Smooth muscle cell of the pulmonary artery (primary cell): ENCODE measurements at places on chromosomes 2 and 18. TPM values are rescaled to one million over a fixed set of nuclear protein-coding genes. Genes with fewer than 3 reads are reported as not detected.

The GPC1 gene
- total RNA-seq: 150 and 191 TPM in 2 replicates

The AQP4 gene
- not detected in 2 replicates for total RNA-seq

The DRC1 gene
- total RNA-seq: 0.07 TPM in 1 of 2 replicates, not detected in the other

The ASB18 gene
- total RNA-seq: not detected in 2 replicates

The EVX2 gene
- total RNA-seq: not detected in 2 replicates

The ANO7 gene
- total RNA-seq: 1.0 and 1.7 TPM in 2 replicates

The PRKAG3 gene
- total RNA-seq: 0.10 and 0.52 TPM in 2 replicates

The HNRNPLL gene
- 34.0 and 40.3 TPM in 2 replicates for total RNA-seq

The CHRNG gene
- not detected in 2 replicates for total RNA-seq

The BCL11A gene
- 0.20 and 0.59 TPM in 2 replicates for total RNA-seq

The PLGLB1 gene
- 0.33 and 0.40 TPM in 2 replicates for total RNA-seq

The TACR1 gene
- total RNA-seq: 0.26 and 0.73 TPM in 2 replicates

The SOWAHC gene
- total RNA-seq: 13.1 and 22.6 TPM in 2 replicates

The PCBP1 gene
- 87.6 and 104 TPM in 2 replicates for total RNA-seq

The DUSP28 gene
- 2.4 TPM in 2 replicates for total RNA-seq

The POTEJ gene
- not detected in 2 replicates for total RNA-seq

The LBX2 gene
- 0.59 and 4.5 TPM in 2 replicates for total RNA-seq

The LTBP1 gene
- 565 and 1,048 TPM in 2 replicates for total RNA-seq

The MYCN gene
- total RNA-seq: 0.07 TPM in 1 of 2 replicates, not detected in the other

The UGT1A9 gene
- not detected in 2 replicates for total RNA-seq

The GAL3ST2 gene
- 0.33 and 0.46 TPM in 2 replicates for total RNA-seq

The TEKT4 gene
- not detected in 2 replicates for total RNA-seq

The SNED1 gene
- total RNA-seq: 35.9 and 62.5 TPM in 2 replicates

The GPR45 gene
- not detected in 2 replicates for total RNA-seq

The UGT1A6 gene
- 0.10 TPM in 1 of 2 replicates, not detected in the other for total RNA-seq

The ECEL1 gene
- 0.52 TPM in 1 of 2 replicates, not detected in the other for total RNA-seq

The SLC5A7 gene
- total RNA-seq: not detected in 2 replicates

The CDK15 gene
- 0.52 and 1.5 TPM in 2 replicates for total RNA-seq

The DSG4 gene
- total RNA-seq: not detected in 2 replicates

The ANKRD30B gene
- total RNA-seq: 0.73 and 1.4 TPM in 2 replicates

The CNRIP1 gene
- total RNA-seq: 20.5 and 21.6 TPM in 2 replicates

The REG3A gene
- total RNA-seq: not detected in 2 replicates

The MROH2A gene
- total RNA-seq: not detected in 2 replicates

The KRCC1 gene
- total RNA-seq: 16.2 and 19.9 TPM in 2 replicates

The NPAS2 gene
- total RNA-seq: 11.7 and 27.7 TPM in 2 replicates

The LCT gene
- under 0.01 and 0.03 TPM in 2 replicates for total RNA-seq

The PDE11A gene
- total RNA-seq: 0.20 and 0.50 TPM in 2 replicates

The TWIST2 gene
- total RNA-seq: 20.7 and 29.0 TPM in 2 replicates

The SLC25A12 gene
- 20.2 and 23.5 TPM in 2 replicates for total RNA-seq

The SNTG2 gene
- 0.07 and 0.26 TPM in 2 replicates for total RNA-seq

The EFHD1 gene
- 2.7 and 3.9 TPM in 2 replicates for total RNA-seq

The LDLRAD4 gene
- total RNA-seq: 0.39 and 1.8 TPM in 2 replicates

The DYNAP gene
- not detected in 2 replicates for total RNA-seq

The ANTXR1 gene
- total RNA-seq: 89.3 and 121 TPM in 2 replicates

The FAM124B gene
- under 0.01 and 0.33 TPM in 2 replicates for total RNA-seq

The ZEB2 gene
- 58.5 and 136 TPM in 2 replicates for total RNA-seq

The OTX1 gene
- 0.13 TPM in 1 of 2 replicates, not detected in the other for total RNA-seq

The CTLA4 gene
- not detected in 2 replicates for total RNA-seq

The FEV gene
- total RNA-seq: not detected in 2 replicates

The SPATA3 gene
- not detected in 2 replicates for total RNA-seq

The RAX gene
- not detected in 2 replicates for total RNA-seq

The COPS9 gene
- 60.5 and 79.4 TPM in 2 replicates for total RNA-seq

The PXDN gene
- total RNA-seq: 430 and 450 TPM in 2 replicates

The ZAP70 gene
- 0.13 TPM in 1 of 2 replicates, not detected in the other for total RNA-seq

The AOX1 gene
- total RNA-seq: 13.0 and 32.9 TPM in 2 replicates

The IKZF2 gene
- 5.2 and 10.0 TPM in 2 replicates for total RNA-seq

The TNS1 gene
- total RNA-seq: 243 and 297 TPM in 2 replicates
